NCI-H2171 treated with DMSO at 0.1 percent for 48 hours (cell line): ENCODE measurements at places on chromosomes 11 and 22.

DNA sequence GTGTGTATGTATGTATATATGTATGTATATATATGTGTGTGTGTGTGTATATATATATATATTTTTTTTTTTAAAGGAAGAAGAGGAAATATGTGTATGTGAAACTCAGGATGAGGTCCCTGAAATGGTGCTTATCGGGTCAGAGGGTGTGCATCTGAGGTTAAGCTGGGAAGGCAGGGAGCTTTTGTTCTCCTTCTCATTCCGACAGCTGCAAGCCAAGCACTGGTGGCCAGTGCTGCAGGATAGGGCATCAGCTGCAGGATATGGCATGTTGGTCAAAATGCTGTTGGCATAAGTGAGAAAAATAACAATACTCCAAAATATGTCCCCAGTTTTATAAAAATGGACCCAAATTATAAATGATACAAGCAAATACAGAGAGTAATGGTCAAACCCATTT, 7.4 kb downstream of the SNRPD3 start:
- DNase-seq: no peak

GRCh38 chr11:122628810-122629555, 26.5 kb upstream of the UBASH3B start:
- DNase-seq: peak; percentile 45

DNA sequence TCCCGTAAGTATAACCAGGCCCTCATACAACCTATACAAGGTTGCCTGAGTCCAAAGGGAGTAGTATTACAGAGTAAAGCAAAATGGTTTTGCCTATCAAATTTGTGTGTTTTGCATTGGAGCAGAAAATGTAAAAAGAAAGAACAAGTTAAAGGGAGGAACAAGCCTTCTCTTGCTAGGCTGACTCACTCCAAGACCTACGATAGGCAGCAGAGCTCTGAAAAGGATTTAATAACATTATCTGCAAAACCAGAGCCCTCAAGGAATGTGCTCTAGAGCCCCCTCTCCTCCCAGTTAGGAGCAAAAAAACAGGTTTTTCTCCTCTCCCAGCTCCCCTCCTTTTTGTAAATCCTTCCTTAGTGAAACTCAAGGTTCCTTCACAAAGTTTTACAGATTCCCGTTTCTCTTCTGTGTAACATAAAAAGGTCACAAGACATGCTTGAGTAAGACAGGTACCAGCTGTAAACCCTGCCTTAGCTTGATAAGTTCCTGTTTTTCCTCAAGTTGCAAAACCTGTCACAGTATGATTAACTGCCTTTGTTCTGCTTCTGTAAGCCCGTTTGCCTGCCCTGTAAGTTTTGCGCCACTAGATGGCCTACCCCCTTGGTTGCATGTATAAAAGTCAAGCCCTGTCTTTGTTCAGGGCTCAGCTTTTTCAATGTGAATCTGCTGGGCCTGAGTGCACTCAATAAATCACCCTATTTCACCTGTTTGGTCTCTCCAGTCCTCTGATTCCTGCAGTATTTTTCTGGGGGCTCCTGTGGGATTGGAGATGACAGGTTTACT, 498.2 kb downstream of the KCNA4 start:
- no peak for DNase-seq

- DNase-seq: no peak
Observed at GRCh38 chr11:2266586-2267305, 3.6 kb downstream of the ASCL2 start.

DNA sequence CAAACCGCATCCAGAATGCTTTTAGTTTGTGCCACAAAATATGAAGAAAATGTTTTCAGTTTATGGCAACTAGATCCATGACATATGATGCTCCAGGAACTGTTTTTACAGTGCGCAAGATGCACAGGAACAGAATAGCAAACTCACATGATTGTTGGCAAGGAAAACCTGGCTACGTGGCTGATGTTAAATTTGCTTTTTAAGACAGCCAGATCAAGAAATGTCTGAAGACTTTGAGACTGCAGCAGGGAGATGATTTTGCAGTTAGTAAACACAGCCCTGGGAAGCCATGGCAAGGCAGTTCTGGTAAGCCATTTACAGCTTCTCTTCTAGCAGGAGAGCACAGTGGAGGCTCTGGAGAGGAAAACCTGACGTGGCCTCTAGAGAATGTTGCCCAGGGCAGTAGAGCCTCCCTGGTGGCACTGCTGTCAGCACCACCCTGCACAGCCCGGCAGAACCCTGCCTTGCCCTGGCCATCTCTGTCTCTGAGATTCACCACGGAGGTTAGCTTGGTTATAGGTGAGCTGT, 69.8 kb upstream of the TNRC6B start:
- no peak for DNase-seq

DNA sequence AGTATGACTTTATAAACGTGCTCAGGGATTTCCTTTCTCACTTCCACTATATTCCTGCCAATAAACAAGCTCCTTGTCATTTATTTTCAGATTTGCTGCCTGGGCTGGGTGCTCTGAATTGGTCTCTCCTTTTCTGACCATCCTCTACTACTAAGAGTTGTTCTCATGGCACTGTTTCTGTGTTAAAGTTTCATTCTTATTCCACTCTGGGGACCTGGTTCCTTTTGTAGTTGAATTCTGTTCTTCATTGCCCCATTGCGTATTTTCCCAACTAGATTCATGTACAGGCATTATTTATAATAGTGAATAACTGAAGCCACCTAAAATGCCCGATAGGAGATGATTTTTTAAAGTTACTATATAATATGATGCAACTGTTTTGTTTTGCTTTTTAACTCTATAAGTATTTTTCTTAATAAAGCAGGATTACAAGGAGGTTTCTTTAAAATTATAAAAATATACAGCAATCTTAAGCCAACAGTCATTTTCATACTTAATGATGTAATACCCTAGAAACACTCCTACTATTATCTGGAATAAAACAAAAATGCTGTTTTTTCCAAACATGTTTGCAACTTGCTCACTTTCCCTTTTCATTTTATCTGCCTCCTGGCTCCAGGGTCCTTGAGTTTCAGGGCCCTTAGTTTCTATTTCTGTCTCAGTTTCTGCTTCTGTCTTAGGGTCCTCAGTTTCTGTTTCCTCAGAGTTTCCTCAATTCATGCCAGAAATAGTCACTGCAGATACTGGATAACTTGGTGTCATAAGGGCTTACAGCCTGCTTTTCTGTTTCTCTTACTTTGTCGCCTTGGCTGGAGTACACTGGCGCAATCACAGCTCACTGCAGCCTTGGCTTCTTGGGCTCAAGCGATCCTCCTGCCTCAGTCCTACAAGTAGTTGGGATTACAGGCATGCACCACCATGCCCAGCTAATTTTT, 9.8 kb upstream of the FUT4 start:
- no peak for DNase-seq

- peak; percentile 35 for DNase-seq
Observed at GRCh38 chr11:35487532-35488078, 37.8 kb downstream of the PAMR1 start.

GRCh38 chr22:46795845-46796565, 33.6 kb downstream of the TBC1D22A start:
- DNase-seq: no peak

GRCh38 chr11:86672007-86672621, at the start of gene ME3:
Gene ME3 (minus strand): TSS chr11:86672616.
- peak; percentile 97 for DNase-seq

DNA sequence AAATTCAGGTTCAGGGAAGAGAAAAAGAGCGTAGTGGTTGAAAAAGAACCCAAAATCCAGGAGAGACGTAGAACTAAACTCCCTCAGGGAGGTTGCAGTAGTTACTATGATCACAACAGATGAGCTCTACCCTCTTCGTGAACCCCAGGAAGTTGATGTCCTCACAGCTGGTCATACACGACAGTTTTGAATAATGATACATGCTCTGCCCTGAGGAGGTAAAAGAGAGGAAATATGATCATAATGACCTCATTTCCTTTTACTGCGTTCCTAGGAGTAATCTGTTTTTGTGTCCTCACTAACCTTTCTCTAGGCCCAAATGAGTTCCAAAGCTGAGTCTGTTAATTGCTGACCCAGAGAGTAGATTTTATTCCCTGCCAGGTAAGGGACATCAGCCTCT, 1.3 kb downstream of the PATE2 start:
- DNase-seq: no peak

- DNase-seq: no peak
Observed at GRCh38 chr22:19750507-19751490, 9.8 kb upstream of the TBX1 start.

DNA sequence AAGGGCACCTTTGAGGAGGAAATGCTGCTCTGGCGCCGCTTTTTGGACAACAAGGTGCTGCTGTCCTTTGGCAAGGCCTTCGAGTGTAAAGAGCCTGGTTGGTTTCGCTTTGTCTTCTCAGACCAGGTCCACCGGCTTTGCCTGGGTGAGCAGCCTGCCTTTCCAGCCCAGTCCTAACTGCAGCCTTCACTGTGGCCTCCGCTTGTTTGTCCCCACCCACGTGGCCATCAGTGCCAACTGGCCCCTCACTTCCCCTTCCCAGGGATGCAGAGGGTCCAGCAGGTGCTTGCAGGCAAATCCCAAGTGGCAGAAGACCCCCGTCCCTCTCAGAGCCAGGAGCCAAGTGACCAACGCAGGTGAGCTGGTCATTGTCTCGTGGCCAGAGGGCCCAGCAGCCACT, 12.0 kb upstream of the EXT2 start:
- DNase-seq: no peak

DNA sequence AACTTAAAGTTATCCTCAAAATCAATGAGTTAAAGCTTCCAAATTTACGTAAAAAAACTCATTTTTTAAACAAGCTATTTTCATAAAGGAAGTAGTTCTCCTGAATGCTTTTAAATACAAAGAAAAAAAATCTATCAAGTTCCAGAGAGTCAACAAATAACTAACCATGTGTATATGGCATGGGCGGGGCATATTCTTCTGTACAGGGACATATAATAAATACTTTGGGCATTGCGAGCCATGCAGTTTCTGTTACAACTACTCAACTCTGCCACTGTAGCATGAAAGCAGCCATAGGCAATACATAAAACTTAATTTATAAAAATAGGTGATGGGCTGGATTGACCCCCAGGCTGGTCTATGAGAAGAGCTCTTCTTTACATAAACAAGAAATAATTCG, 57.8 kb downstream of the BTBD10 start:
- DNase-seq: no peak

DNA sequence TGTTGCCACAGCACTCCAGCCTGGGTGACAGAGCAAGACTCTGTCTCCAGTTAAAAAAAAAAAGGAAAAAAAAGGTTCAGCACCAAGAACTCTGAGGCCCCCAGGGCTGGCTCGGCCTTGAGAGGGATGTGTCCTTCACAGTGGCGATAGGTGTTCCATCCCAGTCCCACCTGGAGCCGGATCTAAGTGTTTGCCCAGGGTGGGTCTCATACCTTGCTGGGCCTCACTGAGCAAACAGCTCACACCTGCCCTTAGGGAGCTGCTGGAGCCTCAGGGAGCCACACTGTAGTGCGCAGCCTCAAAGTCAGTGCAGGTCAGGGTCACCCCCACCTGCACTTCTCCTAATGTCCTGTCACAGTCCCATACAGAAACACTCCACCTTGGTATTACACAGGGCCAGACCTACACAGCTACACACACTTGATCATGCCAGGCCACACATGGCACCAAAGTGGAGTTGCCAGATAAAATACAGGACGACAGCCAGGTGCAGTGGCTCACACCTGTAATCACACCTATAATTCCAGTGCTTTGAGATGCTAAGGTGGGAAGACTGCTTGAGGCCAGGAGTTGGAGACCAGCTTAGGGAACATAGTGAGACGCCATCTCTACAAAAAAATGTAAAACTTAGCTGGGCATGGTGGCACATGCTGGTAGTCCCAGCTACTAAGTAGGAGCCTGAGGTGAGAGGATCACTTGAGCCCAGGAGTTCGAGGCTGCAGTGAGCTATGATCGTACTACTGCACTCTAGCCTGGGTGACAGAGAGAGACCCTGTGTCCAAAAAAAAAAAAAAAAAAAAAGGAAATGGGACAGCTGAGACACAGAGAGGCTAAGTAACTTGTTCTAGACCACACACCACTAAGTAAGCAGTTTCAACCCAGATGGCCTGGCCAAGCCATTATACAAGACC, 7.3 kb downstream of the STARD10 start:
- no peak for DNase-seq

GRCh38 chr11:86269645-86270044, 25.1 kb downstream of the EED start:
- no peak for DNase-seq

DNA sequence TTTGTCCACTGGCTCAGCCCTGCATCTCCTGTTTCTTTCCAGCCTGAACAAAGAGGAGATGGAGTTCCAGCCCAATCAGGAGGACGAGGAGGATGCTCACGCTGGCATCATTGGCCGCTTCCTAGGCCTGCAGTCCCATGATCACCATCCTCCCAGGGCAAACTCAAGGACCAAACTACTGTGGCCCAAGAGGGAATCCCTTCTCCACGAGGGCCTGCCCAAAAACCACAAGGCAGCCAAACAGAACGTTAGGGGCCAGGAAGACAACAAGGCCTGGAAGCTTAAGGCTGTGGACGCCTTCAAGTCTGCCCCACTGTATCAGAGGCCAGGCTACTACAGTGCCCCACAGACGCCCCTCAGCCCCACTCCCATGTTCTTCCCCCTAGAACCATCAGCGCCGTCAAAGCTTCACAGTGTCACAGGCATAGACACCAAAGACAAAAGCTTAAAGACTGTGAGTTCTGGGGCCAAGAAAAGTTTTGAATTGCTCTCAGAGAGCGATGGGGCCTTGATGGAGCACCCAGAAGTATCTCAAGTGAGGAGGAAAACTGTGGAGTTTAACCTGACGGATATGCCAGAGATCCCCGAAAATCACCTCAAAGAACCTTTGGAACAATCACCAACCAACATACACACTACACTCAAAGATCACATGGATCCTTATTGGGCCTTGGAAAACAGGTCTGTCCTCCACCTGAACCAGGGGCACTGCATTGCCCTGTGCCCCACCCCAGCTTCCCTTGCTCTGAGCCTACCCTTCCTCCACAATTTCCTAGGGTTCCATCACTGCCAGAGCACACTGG, 5.0 kb downstream of the FTH1 start:
- DNase-seq: no peak

DNA sequence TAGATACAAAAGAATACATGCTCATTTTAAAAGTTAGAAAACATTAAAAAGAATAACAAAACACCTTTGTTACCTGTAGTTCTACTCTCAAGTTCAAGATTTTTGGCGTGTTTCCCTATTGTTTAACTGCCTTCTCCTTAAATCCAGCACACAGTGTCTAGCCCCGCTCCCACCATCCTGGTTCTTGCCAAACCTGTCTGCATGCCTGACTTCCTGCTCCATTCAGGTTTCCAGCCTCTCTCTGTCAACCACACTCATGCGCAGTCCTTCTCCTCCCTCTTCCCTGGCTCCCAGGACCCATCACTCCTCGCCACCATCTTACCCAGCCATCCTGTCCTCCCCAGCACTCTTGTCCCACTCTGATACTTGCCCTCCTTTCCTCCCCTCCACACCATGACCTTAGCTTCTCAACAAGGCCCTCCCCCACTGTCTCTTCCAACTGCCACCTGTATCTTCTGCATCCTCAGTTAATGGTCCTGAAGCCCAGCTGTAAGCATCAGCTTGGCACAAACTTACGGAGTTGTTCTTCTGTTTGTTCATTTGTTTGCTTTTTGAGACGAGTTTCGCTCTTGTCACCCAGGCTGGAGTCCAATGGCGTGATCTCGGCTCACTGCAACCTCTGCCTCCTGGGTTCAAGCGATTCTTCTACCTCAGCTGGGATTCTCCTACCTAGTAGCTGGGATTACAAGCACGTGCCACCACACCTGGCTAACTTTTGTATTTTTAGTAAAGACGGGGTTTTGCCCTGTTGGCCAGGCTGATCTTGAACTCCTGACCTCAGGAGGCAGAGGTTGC, 7.5 kb upstream of the MYH9 start:
- DNase-seq: no peak

GRCh38 chr11:106087815-106088435, 10.5 kb downstream of the AASDHPPT start:
- DNase-seq: peak; percentile 22
